Anterior cingulate cortex (tissue), 58 donors: ENCODE measurements at places on chromosomes 6 and 20.

- DNase-seq: no peak
Observed at GRCh38 chr6:41939848-41940758, 1.5 kb downstream of the CCND3 start.

DNA sequence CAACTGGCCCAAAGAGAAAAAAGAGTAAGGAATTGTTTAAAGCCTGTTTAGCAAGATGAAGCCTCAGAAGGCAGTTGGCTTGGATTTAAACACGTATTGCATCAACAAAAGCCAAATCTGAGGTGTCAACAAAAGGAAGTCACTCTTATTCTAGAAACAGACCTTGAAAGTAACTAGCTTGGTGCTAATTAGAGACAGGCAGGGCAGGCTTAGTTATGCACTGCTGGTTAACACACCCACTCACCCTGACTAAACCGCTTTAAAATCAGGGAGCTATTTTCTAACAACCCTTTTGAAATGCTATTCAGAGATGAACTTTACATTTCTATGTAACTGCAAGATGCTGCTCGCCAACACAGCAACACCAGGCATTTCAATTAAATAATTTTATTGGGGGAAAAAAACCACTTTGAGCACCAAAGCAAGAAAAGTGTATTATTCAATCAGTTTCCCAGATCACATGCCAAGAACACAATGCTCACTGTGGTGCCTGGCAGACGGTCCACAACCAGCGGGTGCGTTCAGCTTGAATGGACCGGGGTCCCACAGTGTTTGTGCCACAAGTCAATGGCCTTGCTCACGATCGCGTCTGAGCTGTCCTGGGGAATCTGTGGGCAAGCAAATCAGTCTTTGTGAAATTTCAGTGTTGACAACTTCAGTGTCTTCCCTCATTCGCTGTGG is 23.6 kb downstream of the TBC1D7 start:
- no peak for DNase-seq

DNA sequence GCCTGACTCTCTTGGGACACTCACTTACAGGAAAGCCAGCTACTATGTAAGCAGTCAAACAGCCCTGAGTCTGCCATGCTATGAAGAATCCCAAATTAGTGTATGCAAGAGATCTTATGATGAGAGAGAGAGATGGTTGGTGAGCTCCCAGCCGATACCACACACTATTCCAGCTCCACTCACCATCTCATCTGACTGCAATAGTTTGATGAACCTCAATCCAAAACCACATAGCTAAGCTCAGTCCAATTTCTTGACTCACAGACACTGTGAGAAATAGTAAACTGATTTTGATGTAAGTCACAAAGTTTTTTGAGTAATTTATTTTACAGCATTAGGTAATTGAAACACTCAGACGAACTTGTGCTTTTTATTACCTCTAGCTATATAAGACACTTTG is 441.4 kb downstream of the COL12A1 start:
- DNase-seq: no peak

DNA sequence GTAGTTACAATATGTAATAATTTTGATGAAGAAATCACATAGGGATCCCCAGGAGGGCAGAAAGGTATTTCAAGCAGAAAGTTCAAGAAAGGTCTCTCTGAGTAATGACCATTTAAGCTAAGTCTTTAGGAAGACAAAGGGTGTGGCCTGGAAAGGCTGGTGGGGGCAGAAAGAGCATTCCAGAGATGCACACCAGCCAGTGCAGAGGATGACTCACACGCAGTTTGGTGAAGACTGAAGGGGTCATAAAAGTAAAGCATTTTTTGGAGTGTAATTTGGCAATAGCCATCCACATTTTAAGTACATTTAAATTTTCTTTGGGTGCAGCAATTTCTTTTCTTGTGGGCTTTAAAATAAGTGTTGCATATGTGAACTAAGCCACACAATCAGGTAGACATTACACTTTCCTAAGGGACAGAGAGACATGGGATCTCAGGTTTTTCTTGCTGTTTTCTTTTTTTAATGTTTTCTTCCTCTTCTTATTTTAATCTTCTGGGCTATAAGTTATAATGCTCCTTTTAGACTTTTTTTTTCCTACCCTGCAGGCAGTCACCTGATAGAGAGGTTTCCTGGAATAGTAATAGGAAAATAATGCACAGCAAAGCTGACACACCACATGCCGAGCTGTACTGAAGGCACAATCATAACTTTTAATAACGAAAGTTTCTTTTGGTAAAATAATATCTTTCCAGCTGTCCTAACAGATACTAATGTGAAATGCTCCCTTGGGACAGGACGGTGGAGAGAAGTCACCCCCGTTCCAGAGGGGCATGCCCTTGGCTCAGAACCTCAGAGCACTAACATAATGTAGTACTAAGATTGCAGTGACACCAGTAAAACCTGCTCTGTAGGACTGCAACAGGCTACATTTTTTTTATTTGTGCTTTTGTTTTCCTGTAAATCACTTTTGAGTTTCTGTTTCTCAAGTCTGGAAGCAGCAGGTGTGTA is 49.6 kb upstream of the PTPRK start:
- no peak for DNase-seq

GRCh38 chr6:142387997-142388815 is 86.4 kb downstream of the ADGRG6 start:
- no peak for DNase-seq

- no peak for DNase-seq
Observed at GRCh38 chr20:22511943-22512910, 72.1 kb downstream of the FOXA2 start.

DNA sequence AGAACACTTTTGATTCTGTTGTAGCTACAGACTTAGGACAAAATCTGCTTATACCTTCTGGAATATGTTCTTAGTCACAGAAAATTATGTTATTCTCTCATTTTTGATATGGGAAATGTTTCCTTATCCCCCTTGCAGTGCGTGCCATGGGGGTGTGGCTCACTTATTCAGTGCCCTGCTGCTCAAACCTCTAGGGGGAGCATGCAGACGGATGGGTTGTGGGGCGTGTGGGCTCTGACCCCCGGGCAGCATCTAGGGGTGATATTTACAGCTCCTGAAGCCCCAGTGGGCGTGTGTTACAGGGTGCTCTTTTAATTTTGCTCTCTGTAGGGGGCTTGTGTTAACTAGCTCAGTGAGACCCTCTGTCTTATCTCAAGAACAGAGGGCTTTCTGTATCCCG is 61.3 kb upstream of the FERMT1 start:
- no peak for DNase-seq

- no peak for DNase-seq
Observed at GRCh38 chr6:75180864-75181263, 25.0 kb downstream of the COL12A1 start.

- no peak for DNase-seq
Observed at GRCh38 chr20:21063276-21063675, 42.9 kb downstream of the LINC00237 start.

DNA sequence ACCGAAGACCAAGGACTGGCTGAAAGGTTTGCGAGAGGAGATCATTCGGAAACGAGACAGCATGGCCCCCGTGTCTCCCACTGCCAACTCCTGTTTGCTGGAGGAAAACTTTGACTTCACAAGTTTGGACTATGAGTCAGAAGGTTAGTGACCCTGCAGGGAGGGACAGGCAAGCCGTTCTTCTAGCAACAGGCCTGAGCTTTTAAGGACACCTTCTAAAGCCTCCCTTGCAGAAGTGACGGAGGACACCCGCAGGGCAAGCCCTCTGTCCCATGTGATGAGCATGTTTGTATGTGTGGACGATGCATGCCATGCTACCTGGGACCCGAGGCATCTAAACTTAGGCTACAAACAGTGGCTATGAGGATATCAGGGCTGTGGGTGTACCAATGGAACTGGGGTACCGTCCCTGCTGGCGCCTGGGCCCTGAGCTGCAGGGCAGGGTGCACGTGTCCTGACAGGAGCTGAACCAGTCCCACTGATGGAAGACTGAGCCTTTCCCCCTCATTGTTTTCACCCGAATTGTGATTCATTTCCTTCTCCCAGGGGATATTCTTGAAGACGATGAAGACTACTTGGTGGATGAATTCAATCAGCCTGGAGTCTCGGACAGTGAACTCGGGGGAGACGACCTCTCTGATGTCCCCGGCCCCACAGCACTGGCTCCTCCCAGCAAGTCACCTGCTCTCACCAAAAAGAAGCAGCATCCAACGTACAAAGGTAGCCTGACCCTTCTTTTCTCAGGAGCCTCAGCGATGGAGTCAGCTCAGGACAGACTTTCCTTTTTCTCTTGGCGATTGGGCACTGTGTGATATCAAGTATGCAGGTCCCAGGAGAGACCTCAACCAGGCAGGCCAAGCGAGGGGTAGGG is 84.4 kb downstream of the SERAC1 start:
- no peak for DNase-seq

GRCh38 chr20:31260326-31260932 is 3.0 kb downstream of the DEFB115 start:
- DNase-seq: no peak

- DNase-seq: no peak
Observed at GRCh38 chr20:38883981-38884733, 42.1 kb upstream of the FAM83D start.

DNA sequence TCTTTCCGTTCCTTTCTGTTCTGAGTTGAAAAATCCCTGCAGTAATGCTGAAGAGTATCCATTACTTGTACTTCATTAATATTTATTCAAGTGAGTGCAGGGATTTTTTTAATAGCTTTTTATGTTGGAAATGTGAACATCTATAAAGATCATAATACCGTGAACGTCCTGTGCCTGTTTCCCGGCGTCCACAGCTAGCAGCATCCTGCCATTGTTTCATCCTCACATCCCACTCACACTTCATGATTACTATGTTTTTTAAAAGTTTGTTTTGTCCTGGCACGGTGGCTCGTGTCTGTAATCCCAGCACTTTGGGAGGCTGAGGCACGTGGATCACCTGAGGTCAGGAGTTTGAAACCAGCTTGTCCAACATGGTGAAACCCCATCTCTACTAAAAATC is 54.3 kb downstream of the SASH1 start:
- no peak for DNase-seq

DNA sequence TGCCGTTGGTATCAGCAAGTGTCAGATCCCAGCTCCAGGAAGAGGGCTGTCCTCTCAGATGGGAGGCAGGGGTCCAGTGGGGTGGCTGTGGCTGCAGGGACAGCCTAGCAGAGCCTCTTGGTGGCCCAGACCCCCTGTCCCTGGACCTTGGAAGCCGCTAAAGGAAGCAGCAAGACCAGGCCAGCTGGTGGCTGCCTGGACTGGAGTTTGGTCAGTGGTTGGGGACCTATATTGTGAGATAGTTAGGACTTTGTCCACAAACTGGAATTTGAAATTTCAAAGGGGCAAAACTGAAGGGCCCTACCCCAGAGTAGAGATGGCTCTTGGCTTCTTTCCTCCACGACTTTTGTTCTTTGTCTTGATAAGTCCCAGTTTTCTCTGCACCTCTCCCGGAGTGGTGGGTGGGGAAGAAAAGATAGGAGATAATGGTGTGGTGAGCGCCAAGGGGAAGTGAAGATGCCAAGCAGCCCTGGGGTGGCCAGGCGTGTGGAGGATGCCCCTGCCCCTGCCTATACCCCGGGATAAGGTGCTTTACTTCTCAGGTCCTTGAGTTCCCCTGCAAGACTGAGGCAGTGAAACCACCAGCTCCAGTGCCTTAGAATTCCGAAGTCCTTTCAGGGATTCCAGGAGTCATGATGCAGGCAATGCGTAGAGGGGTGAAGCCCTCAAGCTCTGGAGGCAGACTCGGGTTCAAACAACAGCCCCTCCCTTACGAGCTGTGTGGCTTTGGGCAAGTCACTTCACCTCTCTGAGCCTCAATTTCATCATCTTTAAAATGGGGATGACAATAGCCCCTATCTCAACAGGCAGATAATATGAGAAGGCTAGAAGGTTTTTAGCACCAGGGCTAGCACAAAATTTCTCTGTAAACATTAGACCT is 40.2 kb downstream of the HNF4A start:
- no peak for DNase-seq

DNA sequence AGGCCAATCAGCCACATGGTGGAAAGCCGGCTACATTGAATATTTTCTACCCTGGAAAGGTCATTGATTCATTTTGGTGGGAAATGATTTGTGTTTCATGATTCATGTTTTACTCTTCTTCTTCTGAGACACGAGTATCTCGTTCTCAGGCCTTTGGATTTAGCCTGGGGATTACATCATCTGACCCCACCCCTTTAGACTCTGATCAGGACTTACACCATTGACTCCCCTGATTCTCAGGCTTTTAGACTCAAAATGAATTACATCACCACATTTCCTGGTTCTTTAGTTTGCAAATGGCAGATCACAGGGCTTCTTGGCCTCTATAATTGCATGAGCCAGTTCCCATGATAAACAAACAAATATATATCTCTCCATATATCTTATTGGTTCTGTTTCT is 228.8 kb downstream of the ADGRG6 start:
- DNase-seq: no peak

- DNase-seq: no peak
Observed at GRCh38 chr6:43014434-43014909, 423 bp downstream of the KLHDC3 start.

DNA sequence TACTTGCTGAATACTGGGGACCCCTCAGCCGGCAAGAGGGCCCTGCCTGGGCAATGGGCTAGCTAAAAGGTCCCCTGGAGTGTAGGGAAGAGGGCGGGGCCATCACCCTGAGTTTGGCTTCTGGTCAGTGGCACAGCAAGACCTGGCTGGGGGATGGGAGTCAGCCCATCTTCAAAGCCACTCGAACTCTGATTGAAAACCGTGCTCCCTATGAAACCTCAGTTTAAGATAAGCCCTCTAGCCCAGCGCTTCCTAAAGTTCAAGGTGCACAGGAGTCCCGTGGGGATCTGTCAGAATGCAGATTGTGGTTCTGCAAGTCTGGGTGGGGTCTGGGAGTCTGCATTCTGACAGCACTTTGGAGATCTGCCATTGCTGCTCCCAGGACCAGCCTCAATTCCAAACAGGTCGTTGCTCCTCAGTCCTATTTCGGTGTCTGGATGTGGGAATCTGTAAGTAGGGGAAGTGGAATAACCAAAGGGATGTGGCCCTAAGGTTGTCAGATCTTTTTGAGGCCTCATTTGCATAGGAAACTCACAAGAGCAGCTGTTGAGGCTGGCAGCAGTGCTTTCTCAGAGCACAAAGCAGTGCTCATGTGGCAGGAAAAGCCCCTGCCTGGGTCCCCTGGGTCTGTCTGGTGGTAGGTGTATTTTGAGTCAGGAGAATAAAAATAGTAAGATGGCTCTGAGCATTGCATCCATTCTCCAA is 85.3 kb upstream of the SCP2D1 start:
- no peak for DNase-seq

GRCh38 chr6:103273048-103273447 is 1586.7 kb downstream of the HACE1 start:
- no peak for DNase-seq
